ENCODE measurements at places on chromosomes 3 and 15.

DNA sequence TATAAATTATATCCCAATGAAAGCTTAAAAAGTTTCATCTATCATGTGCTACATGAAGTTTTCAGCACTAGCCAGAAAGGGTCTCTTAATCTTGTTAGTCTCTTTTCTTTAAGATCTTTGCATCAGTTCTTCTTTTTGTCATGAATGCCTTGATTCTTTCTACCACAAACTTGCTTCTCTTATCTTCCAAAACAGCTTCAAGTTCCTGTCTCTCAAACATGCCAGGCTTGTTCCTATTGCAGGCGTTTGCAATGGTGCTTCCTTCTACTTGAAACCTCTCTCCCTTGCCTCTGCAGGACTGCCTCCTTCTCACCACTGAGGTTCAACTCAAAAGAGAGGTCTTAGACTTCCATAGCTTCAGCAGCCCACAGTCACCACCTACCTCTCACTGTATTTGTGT lies 104.3 kb upstream of the FRMD4B start:
- no peak for DNase-seq

GRCh38 chr3:43206632-43207031 lies 79.7 kb upstream of the SNRK start:
- DNase-seq: no peak

DNA sequence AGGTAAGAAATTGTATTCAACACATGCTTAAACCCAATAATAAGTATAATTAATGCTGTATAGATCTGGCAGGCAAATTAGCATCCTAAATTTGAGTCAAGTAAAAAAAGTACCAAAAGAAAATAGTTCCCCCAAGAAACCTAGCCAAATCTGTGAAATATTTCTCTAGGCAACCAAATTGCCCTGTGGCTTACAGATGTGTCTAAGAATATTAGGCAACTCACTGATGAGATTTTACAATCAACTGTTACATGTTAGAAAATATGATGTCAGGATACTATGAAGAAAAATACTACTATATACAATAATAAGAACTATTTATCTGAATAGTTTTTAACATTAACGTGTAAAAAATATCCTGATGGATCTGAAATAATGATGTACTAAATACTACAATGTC lies 397.1 kb downstream of the TIGIT start:
- DNase-seq: no peak

DNA sequence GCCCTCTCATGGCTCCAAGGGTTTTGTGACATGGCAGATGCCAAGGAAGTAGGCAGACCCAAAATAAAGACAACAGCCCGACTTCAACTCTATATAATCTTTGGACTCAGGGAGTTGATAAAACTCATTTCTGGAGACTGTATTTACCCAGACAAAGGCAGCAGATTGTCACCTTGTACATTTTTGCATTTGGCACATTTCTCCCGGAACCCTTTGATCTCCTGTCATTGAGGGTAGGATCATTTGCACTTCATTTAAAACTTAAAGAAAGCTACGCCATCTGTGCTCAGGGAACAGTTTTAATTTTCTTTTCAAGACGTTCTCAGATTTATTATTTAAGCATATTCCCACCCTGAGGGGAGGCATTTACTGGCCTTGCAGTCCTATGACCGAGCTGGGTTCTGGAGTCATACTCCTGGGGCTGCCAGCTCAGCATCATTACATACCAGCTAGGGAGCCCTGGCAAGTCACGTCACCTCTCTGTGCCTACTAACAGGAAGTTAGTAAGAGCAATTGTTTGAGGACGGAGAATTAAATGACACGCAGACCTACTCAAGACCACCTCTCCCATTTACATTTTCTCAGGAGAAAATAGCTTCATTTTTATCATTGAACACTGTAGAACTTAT lies 5.9 kb downstream of the CDCP1 start:
- DNase-seq: no peak

GRCh38 chr3:159632128-159632527 lies 356.5 kb upstream of the IL12A start:
- no peak for DNase-seq

GRCh38 chr3:47746264-47746663 lies 35.4 kb downstream of the SMARCC1 start:
- no peak for DNase-seq

- peak; percentile 10 for DNase-seq
Observed at GRCh38 chr3:129650256-129650872, 43.9 kb upstream of the PLXND1 start.

DNA sequence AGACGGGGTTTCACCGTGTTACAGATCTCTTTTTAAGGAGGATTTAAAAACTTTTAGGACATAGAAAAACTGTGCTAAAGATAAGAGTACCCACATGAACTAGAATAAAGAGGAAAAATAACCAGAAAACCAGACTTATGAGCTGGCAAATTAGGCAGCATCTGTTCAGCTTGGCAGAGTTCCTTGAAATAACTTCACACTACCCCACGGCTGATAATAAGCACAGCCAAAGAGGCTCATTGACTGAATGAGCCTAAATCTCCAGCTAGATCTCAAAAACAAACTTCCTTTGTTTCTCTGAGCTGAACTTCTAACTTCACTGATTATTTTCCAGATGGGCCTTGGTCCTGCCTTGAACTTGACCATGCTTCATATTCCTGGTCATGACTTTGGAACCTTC lies 26.7 kb upstream of the PIK3R4 start:
- no peak for DNase-seq

DNA sequence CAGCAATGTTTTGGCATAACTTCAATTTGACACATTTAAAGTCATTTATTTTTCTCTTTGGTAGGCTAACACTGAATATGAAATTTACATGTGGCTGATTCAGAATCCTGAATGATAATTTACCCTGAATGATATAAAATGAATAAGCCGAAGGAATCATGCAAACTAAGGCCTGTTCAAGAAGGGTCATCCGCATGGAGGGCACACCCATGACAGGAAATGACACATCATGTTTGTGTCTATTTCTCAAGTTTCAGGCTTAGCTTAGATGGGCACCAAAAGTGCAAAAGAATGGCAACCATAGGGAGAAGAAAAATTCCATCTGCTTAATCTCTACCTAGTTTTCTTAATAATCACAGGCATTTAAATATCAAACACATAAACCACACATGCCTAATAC lies 141.5 kb downstream of the DUT start:
- DNase-seq: no peak

- DNase-seq: no peak
Observed at GRCh38 chr3:66537735-66538134, 36.9 kb upstream of the LRIG1 start.

DNA sequence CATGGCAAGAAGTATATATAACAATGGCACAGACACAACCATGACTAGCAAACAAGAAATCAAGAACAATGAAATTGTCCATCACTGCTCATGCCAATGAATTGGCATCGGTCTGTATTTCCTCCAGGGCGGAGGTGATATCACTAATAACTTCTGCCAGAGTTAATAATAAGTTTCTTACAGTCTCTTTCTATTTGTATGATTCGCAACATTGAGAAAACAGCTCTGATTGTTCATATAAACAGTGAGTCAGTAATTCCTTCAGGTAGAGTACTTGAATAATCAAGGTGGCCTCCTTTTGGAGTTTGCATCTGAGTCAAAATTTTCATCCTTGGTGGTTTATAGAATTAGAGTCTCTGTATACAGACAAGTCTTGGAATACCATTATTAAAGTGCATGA lies 8.3 kb upstream of the SPICE1 start:
- DNase-seq: no peak

- no peak for DNase-seq
Observed at GRCh38 chr3:60657972-60658371, 593.3 kb downstream of the FHIT start.

DNA sequence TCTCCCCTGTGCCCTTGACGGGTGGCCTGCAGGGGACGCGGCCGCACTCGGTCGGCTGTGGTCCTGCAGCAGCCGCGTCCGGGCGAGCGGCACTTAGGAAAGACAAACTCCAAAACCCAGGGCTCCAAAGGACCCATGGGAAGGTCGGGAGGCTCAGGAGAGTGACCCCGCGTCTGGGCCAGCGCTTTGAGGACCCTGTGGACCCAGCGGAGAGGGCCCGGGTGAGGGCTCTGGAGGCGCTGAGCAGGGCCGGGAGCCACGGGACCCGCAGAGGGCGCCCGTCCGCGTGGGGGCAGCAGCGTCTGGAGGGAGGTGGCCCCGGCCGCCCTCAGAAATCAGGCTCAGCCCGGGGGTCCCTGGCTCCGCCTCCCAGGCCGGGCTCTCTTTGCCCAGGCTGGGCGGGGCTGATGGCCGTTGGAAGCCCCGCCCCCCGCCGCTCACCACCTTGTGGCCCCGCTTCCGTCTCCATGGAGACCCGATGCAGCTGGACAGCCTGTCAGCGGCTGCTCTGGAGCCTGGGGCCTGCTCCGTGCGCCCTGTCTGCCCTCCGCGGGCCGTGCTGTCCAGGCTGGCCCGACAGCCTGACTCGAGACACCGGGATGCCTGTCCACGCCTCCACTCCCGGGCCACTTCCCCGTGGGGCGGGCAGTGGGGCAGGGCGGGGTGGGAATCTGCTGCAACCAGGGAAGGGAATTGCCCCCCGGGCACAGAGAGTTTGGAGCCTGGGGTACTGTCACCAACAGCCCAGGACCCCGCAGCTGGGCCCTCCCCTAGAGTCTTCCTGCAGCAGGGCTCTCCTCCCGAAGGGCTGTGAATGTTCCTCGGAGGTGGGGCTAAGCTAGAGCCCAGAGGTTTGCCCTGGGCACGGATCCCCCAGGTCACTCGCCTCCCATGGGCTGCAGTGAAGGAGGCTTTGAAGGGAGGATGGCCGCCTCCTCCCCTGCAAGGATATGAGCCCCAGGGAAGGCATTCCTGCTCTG lies 34.8 kb upstream of the RPL32 start:
- no peak for DNase-seq

- DNase-seq: peak; percentile 62
Observed at GRCh38 chr3:195154793-195155535, 116.0 kb downstream of the XXYLT1 start.

DNA sequence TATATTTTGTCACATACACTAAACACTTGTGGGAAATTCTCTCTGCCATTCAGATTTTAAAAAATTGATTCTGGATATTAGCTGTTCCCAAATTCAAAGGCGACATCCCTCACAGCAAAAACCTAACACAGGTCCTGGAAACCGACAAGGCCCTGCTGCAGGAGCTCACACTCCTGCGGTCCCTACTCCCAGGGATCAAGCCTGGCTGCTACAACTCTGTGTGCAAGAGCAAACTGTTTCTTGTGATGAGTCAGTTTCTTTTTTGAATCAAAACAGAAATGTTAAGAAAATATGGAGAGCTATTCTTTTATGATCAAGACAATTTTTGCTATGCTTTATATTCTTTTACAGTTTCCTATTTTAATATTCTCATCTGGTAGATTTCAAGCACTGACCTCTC lies 51.0 kb upstream of the TJP1 start:
- no peak for DNase-seq

DNA sequence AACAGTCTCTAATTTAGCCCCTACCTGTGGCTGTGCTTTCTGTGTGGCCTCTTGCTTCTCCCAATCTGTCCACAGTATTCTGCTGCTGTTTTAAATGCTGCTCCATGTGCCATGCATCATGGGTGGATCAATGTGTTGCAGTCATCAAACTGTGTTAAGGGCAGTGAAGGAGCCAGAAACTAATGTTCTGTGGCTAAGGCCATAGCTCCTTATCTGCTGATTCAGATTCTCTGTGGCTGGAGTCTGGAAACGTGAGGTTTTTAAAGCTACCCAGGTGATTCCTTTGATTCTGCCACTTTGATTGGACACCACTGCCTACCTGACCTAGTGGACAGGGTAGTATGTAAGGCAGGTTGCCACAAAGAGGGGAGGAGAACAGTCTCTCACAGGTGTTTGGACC lies 44.8 kb downstream of the MORC1 start:
- DNase-seq: no peak

DNA sequence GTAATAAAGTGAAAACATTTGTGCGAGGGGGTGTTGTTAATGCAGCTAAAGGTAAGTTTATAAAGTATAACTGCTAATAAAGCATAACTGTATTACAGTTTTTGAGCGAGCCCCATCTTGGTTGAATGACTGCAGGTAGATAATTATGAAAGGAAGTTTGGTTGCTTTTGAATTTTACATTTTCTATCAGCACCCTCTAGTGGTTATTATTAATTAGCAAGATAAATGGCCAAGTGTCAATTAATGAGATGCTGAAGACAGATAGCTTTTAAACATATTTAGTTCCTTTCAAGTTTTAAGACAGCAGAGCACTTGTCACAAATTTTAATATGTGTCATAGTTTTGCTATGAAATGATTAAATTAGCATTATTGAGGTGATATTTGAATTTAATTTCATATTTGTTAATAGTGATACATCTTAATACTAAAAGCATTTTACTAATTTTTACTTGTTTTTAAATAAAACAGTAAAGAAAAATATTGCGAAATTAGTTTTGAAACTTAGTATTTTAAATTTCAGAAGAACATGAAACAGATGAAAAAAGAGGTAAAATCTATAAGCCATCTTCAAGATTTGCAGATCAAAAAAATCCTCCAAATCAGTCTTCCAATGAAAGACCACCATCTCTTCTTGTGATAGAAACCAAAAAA lies 15.1 kb downstream of the U2SURP start:
- no peak for DNase-seq

DNA sequence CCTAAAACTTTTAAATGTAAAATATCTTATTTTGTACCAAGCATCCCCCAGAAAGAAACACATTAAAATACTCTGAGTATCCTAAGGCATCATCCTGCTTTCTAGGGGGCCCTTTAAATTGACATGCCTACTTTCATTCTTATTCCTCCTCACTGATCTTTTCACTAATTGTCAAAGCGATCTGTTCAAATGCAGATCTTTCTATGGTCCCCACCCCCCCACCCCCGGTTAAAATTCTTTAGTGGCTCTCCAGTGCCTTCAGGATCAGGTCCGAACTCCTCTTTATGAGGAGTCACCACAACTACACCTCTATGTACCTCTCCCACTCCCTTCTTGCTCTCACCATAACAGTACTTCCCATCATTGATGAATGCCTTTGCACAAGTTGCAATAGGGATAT lies 19.2 kb upstream of the TFDP2 start:
- no peak for DNase-seq

DNA sequence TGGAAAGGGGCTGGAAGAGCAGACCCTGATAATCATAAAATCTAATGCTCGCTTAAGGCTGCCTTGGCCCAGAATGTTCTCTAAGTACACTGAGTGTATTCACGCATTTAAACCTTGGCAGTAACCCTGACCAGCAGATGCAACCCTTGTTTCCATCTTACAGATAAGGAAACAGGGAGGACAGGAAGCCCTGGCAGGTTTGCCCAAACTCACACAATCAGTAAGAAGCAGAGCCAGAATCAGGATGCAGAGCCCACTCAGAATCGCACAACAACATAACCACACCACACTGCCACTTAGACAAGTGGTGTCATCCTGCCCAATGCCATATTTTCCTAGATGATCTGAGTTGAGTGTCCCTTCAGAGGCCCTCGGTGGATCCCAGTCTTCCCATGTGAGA lies 214.5 kb upstream of the HES1 start:
- no peak for DNase-seq

- no peak for DNase-seq
Observed at GRCh38 chr15:39497759-39498565, 82.9 kb upstream of the THBS1 start.

- no peak for DNase-seq
Observed at GRCh38 chr3:17806201-17806600, 63.8 kb upstream of the TBC1D5 start.

- DNase-seq: no peak
Observed at GRCh38 chr3:42159706-42160472, 68.7 kb downstream of the TRAK1 start.
